Heart left ventricle (tissue), 16 donors: ENCODE measurements at places on chromosomes 2 and 18.

GRCh38 chr2:218799990-218800389 is 18.0 kb downstream of the CYP27A1 start:
- DNase-seq = no peak

DNA sequence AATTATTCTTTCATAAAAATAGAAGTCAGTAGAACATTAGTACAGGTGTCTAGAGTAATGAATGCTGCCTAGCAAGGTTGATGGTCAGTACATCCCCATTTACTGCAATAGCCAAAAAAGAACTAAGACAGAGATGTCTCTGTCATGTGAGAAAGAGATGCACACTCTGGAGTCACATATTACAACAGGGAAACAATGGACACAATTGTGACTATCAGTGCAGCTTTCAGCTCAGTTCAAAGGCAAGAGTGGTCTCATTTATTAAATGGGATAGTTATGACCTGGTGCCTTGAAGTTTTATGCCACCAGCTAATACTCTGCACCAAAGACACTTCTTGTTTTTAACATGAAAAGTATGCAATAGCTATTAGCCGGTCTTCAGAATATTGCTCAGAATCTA is 194.9 kb upstream of the CHAC2 start:
- DNase-seq = no peak

DNA sequence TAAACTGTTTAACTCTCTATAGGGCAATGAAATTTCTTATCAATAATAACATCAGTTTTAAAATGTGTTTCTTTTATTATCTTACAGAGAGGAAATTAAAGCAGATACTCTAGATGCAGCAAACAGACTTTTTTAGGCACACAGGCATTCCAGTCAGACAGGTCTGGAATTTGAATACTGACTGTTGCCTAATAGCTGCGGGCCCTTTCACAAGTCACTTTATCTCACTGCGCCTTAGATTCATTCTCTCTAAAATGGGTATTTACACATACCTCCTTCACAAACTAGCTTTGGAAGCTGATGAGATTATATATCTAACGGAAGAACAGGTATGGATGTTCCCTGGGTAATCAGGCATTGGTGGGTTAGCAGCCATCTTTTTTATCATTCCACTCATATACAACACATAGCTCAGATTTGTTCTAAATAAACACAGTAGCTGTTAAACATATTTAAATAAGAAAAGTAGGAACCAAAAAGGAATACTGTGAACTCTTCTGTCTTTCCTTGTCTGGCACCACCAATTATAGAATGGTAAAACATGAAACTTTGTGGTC is 104.2 kb downstream of the LRP2 start:
- DNase-seq = no peak

DNA sequence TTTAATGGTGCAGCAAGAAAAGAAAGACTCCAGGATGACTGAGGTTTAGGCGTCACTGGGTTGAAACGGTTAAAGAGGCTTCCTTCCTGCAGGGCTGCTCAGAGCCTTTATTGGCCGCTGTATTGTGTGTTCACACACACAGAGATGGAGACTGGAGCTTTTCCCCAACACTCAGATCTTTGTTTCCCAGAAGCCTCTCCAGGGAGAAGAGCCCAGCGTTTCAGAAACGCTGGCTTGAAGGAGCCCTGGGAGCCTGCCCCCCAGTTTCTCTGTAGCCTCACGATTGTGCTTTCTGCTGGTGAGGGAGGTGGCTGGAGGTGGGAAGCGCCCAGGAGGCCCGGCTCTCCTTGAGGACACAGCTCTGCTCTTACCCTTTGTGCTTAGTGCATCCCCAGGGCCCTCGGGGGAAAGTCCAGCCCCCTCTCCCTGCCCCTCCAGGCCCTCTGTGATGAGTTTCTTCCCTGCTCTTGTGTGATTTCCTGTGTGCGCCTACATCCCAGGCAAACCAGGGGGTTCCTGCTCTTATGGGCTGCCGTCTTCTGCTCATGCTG is 37.1 kb downstream of the RRM2 start:
- DNase-seq = no peak

GRCh38 chr2:29744976-29745375 is 176.4 kb downstream of the ALK start:
- no peak for DNase-seq

GRCh38 chr18:54220406-54220805 is 4.1 kb downstream of the MBD2 start:
- no peak for DNase-seq

GRCh38 chr2:45328264-45328870 is 282.7 kb downstream of the SRBD1 start:
- DNase-seq = no peak

DNA sequence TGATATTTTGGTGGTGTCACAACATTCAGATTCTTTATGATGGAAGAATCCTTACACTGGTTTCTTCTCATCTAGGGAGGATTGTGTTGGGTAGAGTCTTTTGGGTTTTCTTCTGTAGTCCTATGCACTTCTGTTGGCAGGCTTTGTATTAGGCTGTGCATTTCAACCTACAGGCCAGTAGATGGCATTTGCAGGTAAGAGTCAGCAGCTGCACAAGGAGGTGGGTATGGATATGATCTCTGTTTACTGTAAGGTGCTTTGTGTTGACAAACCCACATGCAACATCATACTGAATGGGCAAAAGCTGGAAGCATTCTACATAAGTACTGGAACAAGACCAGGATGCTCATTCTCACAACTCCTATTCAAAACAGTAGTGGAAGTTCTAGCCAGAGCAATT is 656.8 kb downstream of the METTL4 start:
- no peak for DNase-seq

- DNase-seq = no peak
Measured at GRCh38 chr2:55169915-55170314, 62.2 kb downstream of the CLHC1 start.

- DNase-seq = no peak
Measured at GRCh38 chr18:30679285-30679930, 363.1 kb downstream of the DSC3 start.

DNA sequence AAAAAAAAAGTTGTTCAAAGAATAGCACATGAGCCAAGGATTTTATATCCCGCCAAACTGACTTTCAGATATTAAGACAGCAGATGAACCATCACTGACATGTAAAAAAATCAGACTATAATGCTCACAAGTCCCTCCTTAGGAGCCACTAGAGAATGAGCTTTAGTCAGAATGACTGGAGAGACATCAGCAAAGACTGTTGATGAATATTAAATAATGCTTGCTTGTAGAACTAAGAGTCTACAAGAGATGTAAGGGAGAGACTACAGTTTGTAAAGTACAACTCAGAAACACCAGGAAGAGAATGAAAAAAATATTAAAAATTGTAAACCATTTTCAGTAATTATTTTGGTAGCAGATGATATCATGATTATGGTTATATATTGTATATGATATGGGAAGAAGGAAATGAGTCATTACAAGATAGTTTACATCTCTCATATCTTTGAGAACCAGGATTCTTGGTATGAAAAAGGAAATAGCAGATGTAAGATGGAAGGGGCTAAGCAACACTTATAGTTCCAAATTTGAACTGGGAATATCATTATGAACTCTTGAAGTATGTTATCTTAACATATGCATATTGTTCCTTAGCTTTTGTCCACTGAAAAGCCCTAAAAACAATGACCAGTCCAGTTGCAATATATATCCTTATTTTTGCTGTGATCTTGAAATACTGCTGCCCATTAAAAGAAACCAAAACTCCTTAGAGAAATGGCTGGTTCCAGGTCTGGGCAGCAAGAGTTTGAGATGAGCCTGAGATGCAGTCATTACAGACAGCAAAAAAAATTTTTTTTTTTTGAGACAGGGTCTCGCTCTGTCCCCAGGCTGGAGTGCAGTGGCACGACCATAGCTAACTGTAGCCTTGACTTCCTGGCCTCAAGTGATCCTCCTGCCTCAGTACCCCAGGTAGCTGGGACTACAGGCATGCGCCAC is 55.7 kb downstream of the PTPN2 start:
- DNase-seq = no peak

GRCh38 chr18:58416704-58417683 is 211.9 kb downstream of the ALPK2 start:
- DNase-seq = no peak

GRCh38 chr2:152826581-152827279 is 108.3 kb downstream of the ARL6IP6 start:
- no peak for DNase-seq

- DNase-seq = no peak
Measured at GRCh38 chr2:218472988-218473387, 54.1 kb downstream of the VIL1 start.

DNA sequence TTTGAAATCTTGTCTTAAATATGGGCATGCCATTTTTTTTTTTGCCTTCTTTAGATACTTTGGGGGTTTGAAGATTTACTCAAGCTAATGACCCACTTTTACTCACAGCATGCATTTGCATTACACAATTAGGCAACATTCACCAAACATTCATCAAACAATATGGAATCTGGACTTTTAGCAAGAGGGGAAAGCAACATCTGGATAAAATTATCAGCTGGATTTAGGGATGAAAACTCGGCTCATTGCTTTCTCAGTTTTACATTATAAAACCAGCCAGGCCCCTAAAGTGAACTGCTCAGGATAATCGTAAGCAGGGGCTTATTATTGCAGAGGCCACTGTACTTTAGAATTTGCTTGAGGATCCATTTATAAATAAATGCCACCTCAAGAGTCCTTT is 44.7 kb downstream of the SOX11 start:
- no peak for DNase-seq

DNA sequence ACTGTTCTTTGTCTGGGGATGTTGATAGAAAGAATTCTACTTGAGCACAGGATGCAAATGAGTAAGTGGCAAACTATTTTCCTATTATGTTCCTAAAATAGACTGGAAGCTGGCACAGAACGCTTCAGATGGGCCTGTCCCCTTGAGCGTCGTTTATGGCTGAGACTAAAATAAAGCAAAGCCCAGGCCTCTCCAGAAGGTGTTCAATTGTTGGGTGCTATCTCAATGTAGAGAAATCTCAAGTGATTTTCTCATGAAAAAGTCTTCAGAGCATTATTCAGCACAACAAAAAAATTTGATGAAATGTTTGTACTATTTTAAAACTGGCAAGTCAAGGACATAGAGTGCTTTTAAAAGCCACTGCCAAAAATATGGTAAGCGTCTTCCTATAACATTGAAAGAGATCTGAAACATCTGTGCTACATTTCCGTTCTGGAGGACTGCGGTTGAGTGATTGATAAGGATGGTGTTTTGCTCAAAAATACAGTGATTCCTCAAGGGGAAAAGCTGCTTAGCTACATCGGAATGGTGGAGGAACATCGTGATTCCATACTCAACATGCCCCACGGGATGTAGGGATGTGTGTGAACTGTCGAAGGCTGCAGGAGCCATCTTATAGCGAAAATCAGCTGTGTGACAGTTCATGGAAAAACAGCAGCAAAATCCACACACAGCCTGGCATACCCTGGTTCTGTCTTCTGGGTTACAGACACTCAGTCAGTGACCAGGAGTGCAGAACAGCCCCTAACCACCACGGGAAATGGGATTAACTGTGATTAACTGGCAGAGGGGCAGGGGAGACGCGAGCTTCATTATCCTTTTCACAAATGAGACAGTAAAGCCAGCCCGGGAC is 10.4 kb upstream of the LRRFIP1 start:
- no peak for DNase-seq

GRCh38 chr2:20179755-20180594 is 45.0 kb downstream of the SDC1 start:
- no peak for DNase-seq

DNA sequence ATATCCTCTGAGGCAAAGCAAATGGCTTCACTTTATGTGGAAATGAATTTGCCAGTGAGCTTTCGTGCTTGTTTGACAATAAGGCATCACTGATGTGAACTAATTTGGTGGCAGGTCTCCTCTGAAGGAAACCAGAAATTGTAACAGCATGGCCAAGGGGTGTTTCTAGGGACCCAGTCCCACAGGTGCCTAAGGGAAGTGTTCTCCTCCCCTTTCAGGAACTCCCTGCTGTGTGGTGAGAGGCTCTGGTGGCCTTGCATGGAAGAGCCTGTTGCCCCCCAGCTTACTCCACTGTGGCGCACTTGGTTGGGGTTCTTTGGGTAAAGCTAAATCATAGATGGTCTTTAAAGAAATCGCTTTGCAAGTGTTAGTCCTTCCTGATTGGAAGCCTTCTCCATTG is 20.4 kb downstream of the RAB12 start:
- no peak for DNase-seq
